Caco-2 (cell line): ENCODE measurements at places on chromosomes 2 and 18. TPM values are rescaled to one million over a fixed set of nuclear protein-coding genes. Genes with fewer than 3 reads are reported as not detected.

GRCh38 chr2:10978090-10978670 is 66.4 kb downstream of the KCNF1 start:
- no peak overlapping the region for H3K27ac ChIP-seq
- H3K4me1 ChIP-seq = no peaks in the 10 kb centered on the region
- H3K4me3 ChIP-seq = no peak overlapping the region
- no peaks in the 10 kb centered on the region for H3K36me3 ChIP-seq

The HSBP1L1 gene
- 25.7 and 25.9 TPM in 2 replicates for total RNA-seq

The CFC1 gene
- not detected in 2 replicates for total RNA-seq

The SERPINB10 gene
- not detected in 2 replicates for total RNA-seq

DNA sequence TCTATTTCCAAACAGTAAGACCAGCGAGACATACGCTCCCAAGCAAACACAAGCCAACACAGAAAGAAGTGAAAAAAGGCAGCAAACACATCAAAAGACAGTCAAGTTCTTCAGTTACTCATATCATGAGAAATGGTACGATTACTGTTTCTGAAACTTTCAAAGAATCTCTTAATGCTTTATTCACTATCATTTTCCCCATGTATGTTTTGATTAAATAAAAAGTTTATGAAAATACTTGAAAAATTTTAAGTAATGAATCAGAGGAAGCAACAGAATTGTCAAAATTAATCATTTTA is 114.9 kb downstream of the HDAC4 start:
- H3K36me3 ChIP-seq = no peaks in the 10 kb centered on the region
- peaks cover 4% of the 10 kb centered on the region; the same call in 1 of the 2 replicates for H3K4me1 ChIP-seq
- H3K27me3 ChIP-seq = no peaks in the 10 kb centered on the region

The PLGLB1 gene
- total RNA-seq = 1.3 TPM in 1 of 2 replicates, not detected in the other

DNA sequence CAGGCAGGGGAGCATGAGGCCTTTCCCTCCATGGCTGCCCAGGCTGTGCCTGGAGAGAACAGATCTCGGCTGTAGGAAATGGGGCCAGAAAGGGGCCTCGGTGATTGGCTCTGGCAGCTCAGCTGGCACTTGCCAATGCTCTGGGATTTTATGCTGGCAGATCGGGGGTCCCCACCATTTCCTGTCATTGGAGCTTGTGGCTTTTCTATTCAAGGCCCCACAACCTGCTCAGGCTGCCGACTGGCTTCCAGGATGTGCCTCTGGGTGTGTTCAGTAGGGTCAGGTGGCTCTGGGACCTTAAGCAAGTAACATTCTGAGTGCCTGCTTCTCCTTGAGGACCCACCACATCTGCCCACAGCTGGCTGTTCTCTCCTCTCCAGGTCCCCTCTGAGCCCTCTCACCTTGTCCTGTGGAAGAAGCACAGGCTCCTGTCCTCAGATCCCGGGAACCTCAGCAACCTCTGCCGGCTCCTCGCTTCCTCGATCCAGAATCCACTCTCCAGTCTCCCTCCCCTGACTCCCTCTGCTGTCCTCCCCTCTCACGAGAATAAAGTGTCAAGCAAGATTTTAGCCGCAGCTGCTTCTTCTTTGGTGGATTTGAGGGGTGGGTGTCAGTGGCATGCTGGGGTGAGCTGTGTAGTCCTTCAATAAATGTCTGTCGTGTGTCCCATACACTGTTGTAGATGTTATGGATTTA is 4.2 kb downstream of the GNLY start:
- no peak overlapping the region for H3K4me3 ChIP-seq
- H3K27me3 ChIP-seq = no peaks in the 10 kb centered on the region
- peaks cover 5% of the 10 kb centered on the region for H3K4me1 ChIP-seq
- no peak overlapping the region for H3K27ac ChIP-seq

GRCh38 chr2:119481501-119482455 is 42.5 kb downstream of the SCTR start:
- no peak for DNase-seq
- peaks cover 30% of the 10 kb centered on the region for H3K4me1 ChIP-seq
- no peak overlapping the region for H3K4me3 ChIP-seq

DNA sequence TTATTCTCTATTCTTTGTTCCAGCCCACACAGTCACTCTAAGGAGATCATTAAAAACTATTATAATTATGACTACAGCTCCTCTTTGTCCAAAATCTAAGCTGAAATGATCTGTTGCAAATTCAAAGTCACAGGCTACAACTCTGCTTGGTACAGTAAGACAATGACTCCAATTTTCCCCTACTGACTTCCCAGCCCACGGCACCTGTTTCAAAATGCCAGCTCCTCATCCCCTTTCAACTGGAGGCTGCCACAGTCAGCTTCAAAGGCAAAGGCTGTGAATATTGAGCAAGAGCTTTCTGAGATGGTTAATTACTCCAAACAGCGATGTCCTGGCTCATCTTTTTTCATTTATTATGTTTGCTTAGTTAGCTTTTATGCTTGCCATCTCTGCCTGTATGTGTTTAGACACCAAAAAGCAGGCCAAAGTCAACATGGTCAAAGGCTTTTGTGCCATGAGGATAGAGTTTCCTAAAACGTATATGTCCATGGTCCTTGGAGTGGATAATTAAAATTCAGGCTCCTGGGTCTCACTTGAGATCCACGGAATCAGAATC is 141.1 kb downstream of the DOCK10 start:
- no peak overlapping the region for H3K4me3 ChIP-seq
- DNase-seq = no peak
- H3K36me3 ChIP-seq = no peaks in the 10 kb centered on the region
- no peak overlapping the region for H3K27ac ChIP-seq
- no peaks in the 10 kb centered on the region for H3K27me3 ChIP-seq

The CYP27C1 gene
- 0.11 TPM in 1 of 2 replicates, not detected in the other for total RNA-seq

DNA sequence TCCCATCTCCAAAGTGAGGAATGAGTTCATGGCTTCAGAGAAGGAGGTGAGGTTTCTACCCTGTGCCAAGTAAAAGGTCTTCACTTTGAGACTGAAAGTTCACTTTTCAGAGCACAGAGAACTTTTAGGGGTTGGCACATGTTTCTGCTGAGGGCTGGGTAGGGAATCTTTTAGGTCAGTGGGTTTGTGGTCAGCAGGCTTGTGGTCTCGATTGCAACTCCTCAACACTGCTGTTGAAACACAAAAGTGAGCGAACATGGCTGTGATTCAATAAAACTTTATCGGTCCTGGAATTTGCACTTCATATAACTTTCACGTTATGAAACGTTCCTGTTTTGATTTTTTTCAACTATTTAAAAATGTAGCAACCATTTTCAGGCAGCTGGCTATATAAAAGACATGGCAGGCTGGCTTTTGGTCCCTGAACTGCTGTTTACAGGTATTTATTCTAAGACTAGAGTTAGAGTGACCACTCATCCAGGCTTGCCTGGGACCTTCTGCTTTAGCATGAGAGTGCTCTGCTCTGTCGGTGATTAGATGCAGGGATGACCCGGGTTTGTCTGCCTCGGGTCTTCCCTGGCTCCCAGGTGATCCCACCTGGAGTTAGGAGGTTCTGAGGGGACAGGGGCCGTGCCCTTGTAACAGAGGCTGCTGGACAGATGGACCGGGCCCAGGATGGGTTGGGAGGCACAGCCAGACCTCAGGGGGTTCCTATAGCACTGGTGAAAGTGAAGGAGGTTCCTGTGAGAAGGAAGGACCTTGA is 62.7 kb upstream of the TAF1B start:
- no peak overlapping the region for H3K4me3 ChIP-seq
- DNase-seq = no peak
- H3K4me1 ChIP-seq = no peaks in the 10 kb centered on the region
- H3K27me3 ChIP-seq = no peaks in the 10 kb centered on the region
- H3K36me3 ChIP-seq = no peaks in the 10 kb centered on the region

DNA sequence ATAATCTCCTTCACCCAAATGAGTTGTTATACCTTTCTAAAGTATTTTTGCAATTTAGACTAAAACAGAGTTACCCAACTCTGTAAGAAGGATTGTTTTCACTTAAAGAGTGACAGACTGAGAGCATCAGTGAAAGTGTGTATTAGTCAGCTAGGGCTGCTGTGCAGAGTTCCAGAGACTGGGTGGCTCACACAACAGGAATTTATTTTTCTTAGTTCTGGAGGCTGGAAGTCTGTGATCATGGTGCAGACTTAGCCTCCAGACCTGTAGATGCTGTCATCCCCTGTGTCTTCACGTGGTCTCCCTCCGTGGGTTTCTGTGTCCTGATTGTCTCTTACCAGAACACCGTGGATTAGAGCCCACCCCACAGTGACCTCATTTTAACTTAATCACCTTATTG is 40.0 kb downstream of the BCL2L11 start:
- peaks cover 5% of the 10 kb centered on the region; the same call in 1 of the 2 replicates for H3K4me1 ChIP-seq
- no peak overlapping the region for H3K4me3 ChIP-seq
- peaks cover 8% of the 10 kb centered on the region for H3K36me3 ChIP-seq
- no peaks in the 10 kb centered on the region for H3K27me3 ChIP-seq

DNA sequence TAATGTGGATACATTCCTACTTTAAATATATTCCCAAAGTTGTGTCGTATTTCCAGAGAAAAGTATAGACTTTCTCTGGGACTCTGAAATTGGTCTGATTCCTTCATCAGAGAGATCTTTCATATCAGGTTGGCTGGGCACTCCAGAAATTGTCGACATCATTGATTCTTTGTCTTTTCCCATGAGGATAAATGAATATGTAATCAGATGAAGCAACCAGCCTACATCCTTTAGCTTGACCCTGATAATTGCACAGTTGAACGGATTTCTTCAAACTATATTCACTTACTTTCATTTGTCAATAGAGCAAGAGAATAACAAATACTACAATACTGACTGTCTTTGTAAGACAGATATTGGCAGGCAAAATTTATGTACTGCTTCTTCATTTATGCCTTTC is 680.2 kb upstream of the LRRTM4 start:
- no peaks in the 10 kb centered on the region for H3K4me1 ChIP-seq
- DNase-seq = no peak
- no peak overlapping the region for H3K4me3 ChIP-seq
- no peak overlapping the region for H3K27ac ChIP-seq
- no peaks in the 10 kb centered on the region for H3K36me3 ChIP-seq

GRCh38 chr2:88069117-88069516 is 1.5 kb downstream of the SMYD1 start:
- no peaks in the 10 kb centered on the region for H3K27me3 ChIP-seq
- DNase-seq = no peak

GRCh38 chr18:59385191-59385590 is 26.1 kb upstream of the LMAN1 start:
- H3K36me3 ChIP-seq = no peaks in the 10 kb centered on the region
- no peak overlapping the region for H3K27ac ChIP-seq
- H3K4me1 ChIP-seq = no peaks in the 10 kb centered on the region
- no peak overlapping the region for H3K4me3 ChIP-seq
- no peaks in the 10 kb centered on the region for H3K27me3 ChIP-seq
- no peak for DNase-seq

The KCNE4 gene
- not detected in 2 replicates for total RNA-seq

GRCh38 chr18:4721545-4721944 is 266.4 kb upstream of the DLGAP1 start:
- H3K4me3 ChIP-seq = no peak overlapping the region
- H3K36me3 ChIP-seq = no peaks in the 10 kb centered on the region
- no peak for DNase-seq
- no peaks in the 10 kb centered on the region for H3K27me3 ChIP-seq
- H3K27ac ChIP-seq = no peak overlapping the region

DNA sequence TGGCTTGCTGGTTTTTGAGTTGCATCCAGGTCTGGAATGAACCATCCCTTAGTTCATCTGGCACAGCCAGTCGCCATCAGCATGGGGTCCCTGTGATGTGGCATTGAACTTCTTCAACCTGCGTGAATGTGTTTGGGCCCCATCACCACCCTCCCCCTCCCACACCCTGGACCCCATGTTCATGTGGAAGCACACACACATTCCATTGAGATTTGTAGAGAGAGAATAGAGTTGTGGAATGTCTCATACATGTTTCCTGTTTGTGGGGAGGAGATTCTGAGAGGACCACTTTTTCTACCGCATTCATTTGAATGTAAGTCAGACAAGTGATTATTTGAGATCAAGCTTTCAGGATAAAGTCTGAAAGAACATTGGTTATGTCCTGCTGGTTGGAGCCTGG is 117.6 kb upstream of the EML6 start:
- H3K4me1 ChIP-seq = peaks cover 21% of the 10 kb centered on the region
- no peaks in the 10 kb centered on the region for H3K27me3 ChIP-seq
- no peaks in the 10 kb centered on the region for H3K36me3 ChIP-seq
- no peak overlapping the region for H3K27ac ChIP-seq
- DNase-seq = no peak

GRCh38 chr2:234257859-234258561 is 207.5 kb downstream of the SPP2 start:
- peak overlapping the region; percentile 89 for H3K27ac ChIP-seq
- peak; percentile 72 for DNase-seq
- H3K4me1 ChIP-seq = peaks cover 45% of the 10 kb centered on the region
- H3K27me3 ChIP-seq = no peaks in the 10 kb centered on the region

The AGXT gene
- 0.20 and 0.39 TPM in 2 replicates for total RNA-seq

DNA sequence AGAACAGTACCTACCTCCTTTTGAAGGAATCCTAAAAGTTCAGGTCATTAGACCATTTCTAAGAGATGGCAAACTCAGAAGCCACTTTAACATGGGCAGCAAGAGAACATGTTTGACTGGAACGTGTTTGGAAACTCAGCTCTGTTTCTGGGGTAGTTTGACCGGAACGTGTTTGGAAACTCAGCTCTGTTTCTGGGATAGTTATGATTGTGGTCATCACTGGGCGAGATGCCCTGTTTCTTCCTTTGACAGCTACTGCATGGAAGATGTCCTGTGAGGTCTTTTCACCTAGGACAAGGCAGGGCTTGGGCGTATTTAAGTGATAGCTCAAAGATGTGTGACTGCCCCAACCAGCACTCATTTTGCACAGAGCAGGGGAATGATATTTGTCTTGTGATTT is 19.9 kb upstream of the SERPINB13 start:
- H3K27me3 ChIP-seq = no peaks in the 10 kb centered on the region
- DNase-seq = no peak
- no peaks in the 10 kb centered on the region for H3K36me3 ChIP-seq
- H3K4me3 ChIP-seq = no peak overlapping the region
- no peak overlapping the region for H3K27ac ChIP-seq

GRCh38 chr2:169860149-169860548 is 32.9 kb downstream of the UBR3 start:
- no peak overlapping the region for H3K4me3 ChIP-seq
- no peak for DNase-seq
- no peak overlapping the region for H3K27ac ChIP-seq
- no peaks in the 10 kb centered on the region for H3K36me3 ChIP-seq

DNA sequence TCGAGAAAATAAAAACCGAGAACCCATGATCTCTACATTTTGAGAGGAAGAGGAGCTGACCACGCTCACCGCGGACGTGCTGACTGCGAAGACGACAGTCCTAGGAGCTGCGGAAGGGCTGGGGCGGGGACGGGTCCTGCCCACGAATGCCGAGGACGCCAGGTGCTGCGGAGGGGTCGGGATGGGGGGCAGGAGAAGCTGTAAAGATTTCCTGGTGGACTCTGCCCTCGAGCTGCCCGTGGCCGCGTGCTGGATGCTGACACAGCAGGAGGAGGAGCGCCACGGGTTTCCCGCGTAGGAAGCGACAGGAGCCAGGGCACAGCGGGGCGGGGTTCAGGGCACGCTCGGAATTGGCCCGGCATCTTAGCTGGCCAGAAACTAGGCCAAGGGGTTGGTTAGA is 22.2 kb downstream of the ZSCAN30 start:
- H3K4me1 ChIP-seq = no peaks in the 10 kb centered on the region
- H3K4me3 ChIP-seq = peak overlapping the region; percentile 53
- H3K27ac ChIP-seq = peak overlapping the region; percentile 98
- no peaks in the 10 kb centered on the region for H3K27me3 ChIP-seq
- H3K36me3 ChIP-seq = no peaks in the 10 kb centered on the region
- peak; percentile 70 for DNase-seq

GRCh38 chr2:180442860-180443644 is 436.0 kb upstream of the CWC22 start:
- no peak overlapping the region for H3K27ac ChIP-seq
- H3K4me3 ChIP-seq = no peak overlapping the region
- no peaks in the 10 kb centered on the region for H3K36me3 ChIP-seq
- no peaks in the 10 kb centered on the region for H3K27me3 ChIP-seq
- DNase-seq = no peak

- no peak overlapping the region for H3K27ac ChIP-seq
- H3K27me3 ChIP-seq = no peaks in the 10 kb centered on the region
- H3K4me1 ChIP-seq = no peaks in the 10 kb centered on the region
- DNase-seq = no peak
- H3K36me3 ChIP-seq = no peaks in the 10 kb centered on the region
Measured at GRCh38 chr2:191152482-191153240, 1.9 kb upstream of the STAT4 start.
